ENCODE measurements at places on chromosomes 6 and 20. TPM values are rescaled to one million over a fixed set of nuclear protein-coding genes. Genes with fewer than 3 reads are reported as not detected.

- DNase-seq = no peak
Measured at GRCh38 chr20:63314015-63314471, 21.1 kb downstream of the COL20A1 start.

DNA sequence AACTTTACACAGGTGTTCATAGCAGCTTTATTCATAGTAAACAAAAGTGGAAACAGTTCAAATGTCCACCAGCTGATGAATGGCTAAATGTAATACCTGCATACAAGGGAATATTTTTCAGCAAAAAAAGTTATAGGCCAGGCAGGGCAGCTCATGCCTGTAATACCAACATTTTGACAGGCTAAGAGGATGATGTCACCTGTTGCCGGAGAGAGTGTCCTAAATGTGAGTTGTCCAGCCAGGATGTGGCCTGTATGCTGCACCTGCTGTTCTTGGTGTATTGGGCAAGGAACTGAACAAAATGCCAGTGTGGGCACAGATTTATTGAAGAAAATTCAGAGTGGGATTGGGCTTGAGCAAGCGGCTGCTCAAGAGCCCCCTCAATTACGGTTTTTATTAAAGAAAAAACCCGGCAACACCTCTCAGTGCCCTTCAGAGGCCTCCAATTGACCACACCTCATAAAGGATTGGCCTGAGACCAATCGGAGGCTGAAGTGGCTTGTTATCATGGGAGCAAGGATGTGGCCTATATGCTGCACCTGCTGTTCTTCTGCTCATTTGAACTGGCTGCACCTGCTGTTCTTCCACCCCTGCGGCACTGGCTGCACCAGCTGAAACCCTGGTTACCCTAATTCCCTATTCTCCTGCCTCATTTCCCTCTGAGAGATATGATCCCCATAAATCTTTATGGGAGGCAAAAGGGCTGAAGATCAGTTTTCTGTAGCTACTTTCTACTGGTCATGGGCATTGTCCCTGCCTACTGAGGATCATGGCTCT, 164.3 kb upstream of the PROKR2 start:
- DNase-seq = no peak

GRCh38 chr20:33459599-33459998, 16.0 kb upstream of the SNTA1 start:
- no peak for DNase-seq

Gene FRK
- 0.48 TPM for polyA plus RNA-seq

DNA sequence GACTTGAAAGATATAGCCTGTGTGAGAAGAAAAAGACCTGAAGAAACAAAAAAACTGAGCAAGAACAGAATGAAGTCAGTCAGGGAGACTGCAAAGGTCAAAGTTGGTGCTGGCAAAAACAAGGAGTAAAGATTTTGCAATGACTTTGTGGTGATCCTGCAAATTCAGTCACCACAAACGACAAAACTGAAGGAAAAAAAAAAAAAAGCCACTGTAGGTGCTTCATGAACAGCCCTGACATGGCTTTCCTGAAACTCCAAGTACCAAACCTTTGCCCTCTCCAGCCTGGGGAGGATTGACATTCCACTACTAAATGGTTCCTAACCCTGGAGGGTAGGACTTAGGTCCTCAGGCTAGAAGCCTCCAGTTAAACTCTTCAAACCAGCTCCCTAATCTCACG, 114.7 kb upstream of the BEND3 start:
- no peak for DNase-seq

- no peak for DNase-seq
Measured at GRCh38 chr20:16472045-16472872, 101.0 kb downstream of the KIF16B start.

- no peak for DNase-seq
Measured at GRCh38 chr6:20458027-20458894, 56.6 kb downstream of the E2F3 start.

DNA sequence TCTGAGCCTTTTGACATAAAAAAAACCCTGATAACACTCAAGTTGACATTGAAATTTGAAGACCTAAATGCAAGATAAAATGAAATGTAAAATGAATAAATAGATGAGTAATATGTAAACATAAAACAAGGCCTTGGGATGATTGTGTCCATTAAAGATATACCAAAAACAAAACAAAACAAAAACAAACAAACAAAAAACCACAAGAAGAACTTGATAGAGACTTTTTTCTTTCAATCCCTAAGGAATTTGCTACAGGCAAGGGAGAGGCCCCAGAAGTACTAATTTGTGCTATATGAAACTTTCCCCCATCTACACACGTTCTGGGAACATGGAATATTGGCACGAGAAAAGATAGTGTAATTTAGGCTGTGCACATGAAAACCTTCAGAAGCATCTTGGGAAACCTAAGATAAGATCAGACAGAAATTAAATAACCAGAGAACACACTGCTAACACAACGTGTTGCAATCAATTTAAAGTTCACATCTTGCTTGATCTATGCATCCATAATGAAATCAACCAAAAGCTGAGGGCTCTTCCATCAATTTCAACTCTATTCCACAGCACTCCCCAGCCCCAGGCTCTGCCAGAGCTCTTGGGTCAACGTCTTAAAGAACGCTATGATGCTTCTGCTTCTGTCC, 201.1 kb upstream of the RREB1 start:
- no peak for DNase-seq

GRCh38 chr20:48538856-48539255, 288.9 kb downstream of the PREX1 start:
- no peak for DNase-seq

GRCh38 chr6:161732594-161732993, 458.7 kb upstream of the AGPAT4 start:
- DNase-seq = no peak

- DNase-seq = no peak
Measured at GRCh38 chr6:116500969-116501433, 10.4 kb upstream of the CALHM5 start.

- no peak for DNase-seq
Measured at GRCh38 chr20:57326667-57327455, 2.7 kb upstream of the SPO11 start.

DNA sequence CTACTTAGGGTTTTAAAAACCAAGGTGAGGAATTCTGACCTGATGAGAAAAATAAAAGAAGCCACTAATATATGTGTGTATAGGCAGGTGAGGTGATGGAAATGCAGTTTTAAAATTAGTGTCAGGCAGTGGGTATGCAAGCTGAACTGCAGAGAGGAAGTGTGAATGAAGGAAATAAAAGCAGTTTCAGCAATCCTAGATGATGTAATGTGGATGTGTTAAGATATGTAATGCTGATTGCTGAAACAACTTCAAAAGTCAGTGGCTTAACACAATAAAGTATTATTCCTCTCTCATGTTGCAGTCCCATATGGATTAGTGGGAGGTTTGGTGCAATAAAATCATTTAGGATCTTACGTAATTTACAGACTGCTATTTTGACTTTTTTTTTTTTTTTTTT, 119.9 kb upstream of the ASCC3 start:
- no peak for DNase-seq

- DNase-seq = no peak
Measured at GRCh38 chr20:48921883-48922820, 641 bp downstream of the ARFGEF2 start.

Gene GGTLC1
- not detected for polyA plus RNA-seq

DNA sequence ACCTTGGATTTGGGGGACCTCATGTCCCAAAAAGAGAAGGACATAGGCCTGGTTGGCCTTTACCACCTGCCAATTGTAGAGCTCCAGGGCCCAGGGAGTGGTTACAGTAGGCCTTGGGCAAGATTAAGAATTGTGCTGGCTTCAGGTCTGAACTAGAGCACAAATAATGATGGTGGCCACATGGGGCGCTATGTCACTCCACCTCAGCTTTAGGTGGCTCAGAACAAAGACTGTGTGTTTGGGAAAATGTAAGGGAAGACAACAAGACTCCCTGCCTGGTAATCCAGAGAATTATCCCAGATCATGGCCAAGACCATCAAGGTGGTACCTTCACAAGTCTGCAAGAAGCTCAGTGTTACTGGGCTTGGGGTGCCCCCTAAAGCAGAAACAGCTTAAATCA, 224.9 kb upstream of the OPRM1 start:
- no peak for DNase-seq

Data from muscle of leg (tissue), 16 donors.